ENCODE measurements at places on chromosomes 5 and 9.

DNA sequence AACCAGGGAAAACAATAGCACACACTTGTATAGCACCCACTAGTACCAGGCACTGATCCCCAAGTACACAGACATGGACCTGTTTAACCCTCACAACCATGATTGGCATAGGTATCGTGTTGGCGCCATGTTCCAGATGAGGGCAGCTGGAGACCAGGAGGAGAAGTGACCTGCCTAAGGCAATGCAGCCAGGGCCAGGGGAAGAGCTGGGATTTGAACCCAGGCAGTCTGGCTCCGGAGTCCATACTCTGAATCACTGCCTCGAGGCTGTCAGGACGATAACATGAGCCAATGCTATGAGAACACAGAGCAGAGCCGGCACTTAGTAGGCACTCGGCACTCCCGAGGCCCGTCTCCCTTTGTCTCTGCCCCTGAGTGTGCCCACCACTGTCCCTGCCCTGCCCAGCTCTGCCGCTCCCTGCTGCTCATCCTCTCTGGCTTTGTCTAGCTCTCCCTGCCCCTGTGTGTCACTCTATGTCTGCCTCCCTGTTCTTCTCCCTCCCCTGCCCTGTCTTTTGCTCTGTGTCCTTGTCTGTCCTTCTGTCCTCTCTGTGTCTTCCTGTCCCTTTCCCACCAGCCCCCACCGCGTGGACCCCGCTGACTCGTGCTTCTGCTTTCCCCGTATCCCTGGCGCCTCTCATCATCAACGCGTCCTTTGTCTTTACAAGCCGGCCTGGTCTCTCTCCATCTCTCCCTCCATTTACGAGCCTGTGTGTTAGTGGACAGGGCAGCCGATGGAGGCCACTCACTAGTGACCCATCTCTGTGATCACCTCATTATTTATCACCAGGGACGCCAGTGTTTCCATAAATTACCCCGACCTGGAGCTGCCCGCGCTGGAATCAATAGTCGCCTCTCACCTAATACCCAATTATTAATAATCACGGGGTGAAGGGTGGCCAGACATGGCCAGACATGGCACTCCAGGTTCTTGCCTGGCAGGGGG lies 99.4 kb upstream of the MVB12B start:
- DNase-seq, result no peak

GRCh38 chr5:173420108-173420507 lies 91.9 kb upstream of the STC2 start:
- no peak for DNase-seq

- no peak for DNase-seq
Measured at GRCh38 chr5:109231331-109231730, 178.4 kb downstream of the PJA2 start.

- DNase-seq, result no peak
Measured at GRCh38 chr5:172766287-172767108, 4.5 kb downstream of the DUSP1 start.

- DNase-seq, result no peak
Measured at GRCh38 chr9:99063522-99063921, 41.4 kb upstream of the TGFBR1 start.

GRCh38 chr5:179769271-179769670 lies 24.5 kb upstream of the LTC4S start:
- DNase-seq, result no peak

- DNase-seq, result no peak
Measured at GRCh38 chr9:72950875-72951442, 1.9 kb downstream of the ALDH1A1 start.

- DNase-seq, result no peak
Measured at GRCh38 chr9:105679257-105680022, 14.9 kb upstream of the TMEM38B start.

Data from activated T-helper 1 cell treated with anti-CD3 and anti-CD28 coated beads, Interleukin-2, amount 50 U/mL, for 16 hours (primary cell).